ENCODE measurements at places on chromosomes 7 and 10.

GRCh38 chr7:44154703-44155102, 13.6 kb upstream of the MYL7 start:
- no peak for DNase-seq

DNA sequence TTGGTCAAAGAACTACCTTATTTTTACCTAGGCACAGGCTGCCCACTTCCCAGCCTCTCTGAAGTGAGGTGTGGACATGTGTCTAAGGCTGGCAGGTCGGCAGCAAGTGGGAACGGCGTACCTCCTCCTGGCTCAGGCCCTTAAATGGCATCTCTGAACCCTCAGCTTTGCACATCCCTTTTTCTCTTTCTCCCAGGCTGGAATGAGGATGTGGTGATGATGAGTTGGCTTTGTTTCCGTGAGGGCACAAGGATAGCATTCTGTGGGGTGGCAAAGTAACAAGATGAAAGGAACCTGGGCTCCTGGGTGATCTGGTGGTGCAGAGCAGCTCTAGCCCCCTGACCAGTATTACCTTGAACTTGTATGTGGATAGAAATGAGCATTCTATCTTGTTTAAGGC, 196.8 kb downstream of the REEP3 start:
- DNase-seq, result no peak

DNA sequence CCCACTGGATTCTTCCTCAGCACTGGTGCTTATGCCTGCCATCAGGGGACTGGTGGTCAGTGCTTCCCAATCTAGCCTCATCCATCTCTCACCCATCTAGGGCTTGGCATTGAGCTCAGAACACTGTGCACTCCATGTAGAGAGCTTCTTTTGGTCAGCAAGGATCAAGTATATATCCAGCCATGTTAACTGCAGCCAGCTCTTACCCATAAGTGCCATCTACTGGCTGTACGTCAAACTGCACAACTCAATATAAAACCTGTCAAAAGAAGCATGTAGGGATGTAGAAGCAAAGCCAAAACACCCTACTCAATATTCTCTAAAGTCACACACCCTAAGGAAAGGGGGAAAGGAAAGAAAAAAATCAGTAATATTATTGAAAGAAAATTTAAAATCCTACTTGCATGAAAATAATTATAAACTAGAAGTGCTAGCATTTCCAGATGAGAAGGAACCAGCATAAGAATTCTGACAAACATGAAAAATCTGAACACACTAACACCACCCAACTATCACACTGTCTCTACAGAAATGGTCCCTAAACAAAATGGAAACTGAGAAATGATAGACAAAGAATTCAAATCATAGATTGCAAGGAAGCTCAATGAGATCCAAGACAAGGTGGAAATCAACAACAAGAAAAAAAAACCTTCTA, 531.1 kb upstream of the STEAP1 start:
- no peak for DNase-seq

- no peak for DNase-seq
Observed at GRCh38 chr7:85736085-85736484, 549.2 kb upstream of the SEMA3D start.

GRCh38 chr10:33612551-33612950, 278.1 kb upstream of the NRP1 start:
- DNase-seq, result no peak

DNA sequence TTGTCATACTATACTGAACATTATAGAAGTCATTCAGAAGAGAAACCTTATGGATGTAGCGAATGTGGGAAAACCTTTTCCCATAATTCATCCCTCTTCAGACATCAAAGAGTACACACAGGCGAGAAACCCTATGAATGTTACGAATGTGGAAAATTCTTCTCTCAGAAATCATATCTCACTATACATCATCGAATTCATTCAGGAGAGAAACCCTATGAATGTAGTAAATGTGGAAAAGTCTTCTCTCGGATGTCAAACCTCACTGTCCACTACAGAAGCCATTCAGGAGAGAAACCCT, 19.4 kb downstream of the RBAK start:
- no peak for DNase-seq
